WTC11 (cell line): ENCODE measurements at places on chromosomes 3 and 15.

DNA sequence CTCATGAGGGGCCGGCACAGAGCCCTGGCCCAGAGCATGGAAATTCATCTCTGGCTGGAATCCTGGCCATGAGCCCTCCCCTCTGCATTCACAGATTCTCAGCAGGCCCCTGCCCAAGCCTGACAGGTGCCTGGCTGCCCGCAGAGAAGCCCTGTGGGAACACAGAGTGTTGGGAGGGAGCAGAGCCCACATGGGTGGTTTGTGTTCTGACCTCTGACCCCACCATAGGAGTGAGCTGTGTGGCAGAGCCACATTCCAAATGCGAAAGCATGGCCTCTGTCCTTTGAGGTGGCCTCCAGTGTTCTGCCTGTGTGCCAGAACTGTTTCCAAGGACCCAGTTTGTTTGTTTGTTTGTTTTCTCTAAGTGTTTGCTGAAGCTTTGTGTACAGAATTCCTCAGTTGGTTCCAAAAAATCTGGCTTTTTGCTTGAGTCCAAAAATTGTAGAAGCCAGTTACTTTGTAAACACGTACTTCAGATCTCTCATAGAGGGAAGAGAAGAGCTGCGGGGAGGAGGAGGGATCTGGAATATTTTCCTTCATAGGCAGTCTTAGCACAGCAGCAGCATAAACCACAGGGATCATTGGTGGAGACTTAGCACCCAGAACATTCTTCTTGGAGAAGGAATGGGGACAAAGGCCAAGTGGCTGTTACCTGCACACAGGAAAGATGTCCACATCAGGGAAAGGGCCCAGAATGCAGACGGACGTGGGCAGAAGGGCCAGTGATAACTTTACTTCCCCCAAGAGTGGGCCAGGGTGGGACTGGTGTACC, 36.0 kb downstream of the GRAMD2A start:
- DNase-seq: no peak

DNA sequence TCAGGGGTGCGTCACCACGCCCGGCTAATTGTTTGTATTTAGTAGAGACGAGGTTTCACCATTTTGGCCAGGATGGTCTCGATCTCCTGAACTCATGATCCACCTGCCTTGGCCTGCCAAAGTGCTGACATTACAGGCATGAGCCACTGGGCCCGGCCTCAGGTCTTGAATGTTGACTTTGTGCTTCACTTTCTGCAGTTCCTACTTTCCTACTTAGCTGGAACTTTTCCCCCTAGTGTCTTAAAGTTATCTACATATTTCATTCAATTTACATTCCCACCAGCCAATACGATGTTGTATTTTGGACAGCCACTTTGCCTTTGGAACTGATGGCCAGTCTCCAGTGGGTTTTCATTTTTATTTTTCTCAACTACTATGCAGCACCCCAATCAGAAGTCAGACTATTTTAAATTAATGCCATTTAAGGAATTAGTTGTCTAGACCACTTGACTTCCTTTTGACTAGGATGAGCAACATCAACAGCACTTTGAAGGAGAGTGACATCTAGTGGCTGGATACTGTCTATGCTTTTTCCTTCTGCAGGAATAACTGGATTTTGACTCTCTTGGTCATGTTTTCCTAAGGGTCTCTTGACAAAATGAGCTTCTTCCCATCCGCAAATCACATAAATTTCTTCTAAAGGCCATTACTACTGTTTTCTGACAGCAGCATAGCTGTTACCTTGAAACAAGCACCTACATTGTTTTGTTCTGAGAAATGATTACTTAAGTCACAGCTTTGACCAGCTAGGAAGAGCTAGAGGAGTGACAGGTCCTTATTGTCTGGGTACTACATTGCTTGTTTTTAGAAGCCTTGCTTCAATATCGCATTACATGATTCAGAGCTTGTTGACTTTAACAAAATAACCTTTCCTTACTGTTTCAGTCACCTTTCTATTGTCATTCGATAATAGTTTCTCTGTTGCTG, 140.2 kb downstream of the ITPR1 start:
- DNase-seq: no peak

DNA sequence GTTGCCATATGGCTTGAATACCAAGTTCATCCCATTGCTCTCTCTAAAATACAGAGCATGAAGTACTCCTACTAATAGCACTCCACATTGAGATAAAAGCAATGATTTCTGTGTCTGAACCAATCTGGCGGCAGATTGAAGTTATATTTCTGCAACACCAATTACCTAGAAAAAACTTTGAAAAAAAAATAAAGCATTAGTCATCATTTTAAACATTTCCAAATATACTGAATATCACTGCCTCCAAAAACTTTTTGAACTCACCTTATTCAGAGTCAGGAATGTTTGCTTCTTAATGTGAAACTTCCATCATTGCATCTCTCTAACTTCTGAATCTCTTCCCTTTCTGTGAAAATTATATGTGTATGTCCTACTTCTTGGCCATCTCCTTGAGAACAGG, 540.5 kb downstream of the GRM7 start:
- no peak for DNase-seq

DNA sequence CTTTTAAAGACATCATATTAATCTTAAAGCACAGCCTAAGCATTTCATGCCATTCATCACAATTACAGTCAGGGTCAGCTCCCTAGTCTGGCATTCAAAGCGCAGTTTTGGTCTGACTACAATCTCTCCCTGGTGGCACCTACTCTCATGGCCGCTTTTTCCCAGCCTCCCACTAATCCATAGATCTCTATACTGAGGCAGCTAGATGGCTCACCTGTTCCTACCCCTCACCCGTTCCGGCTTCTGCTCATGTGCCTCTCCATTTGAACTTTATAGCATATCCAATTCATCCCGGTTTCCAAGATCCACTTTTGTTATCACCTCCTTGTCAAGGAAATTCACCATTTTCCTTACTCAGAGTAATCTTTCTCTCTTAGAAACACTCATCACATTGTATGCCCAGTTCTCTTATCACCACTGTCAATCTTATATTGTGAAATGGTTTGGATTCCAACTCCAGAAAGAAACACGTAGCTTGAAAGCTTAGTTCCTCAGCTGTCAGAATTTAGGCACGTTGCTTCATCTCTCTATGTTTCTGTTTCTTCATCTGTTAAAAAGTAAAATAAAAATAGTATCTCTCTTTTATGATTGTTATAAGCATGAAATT, 220.0 kb upstream of the UBE2E2 start:
- DNase-seq: no peak

DNA sequence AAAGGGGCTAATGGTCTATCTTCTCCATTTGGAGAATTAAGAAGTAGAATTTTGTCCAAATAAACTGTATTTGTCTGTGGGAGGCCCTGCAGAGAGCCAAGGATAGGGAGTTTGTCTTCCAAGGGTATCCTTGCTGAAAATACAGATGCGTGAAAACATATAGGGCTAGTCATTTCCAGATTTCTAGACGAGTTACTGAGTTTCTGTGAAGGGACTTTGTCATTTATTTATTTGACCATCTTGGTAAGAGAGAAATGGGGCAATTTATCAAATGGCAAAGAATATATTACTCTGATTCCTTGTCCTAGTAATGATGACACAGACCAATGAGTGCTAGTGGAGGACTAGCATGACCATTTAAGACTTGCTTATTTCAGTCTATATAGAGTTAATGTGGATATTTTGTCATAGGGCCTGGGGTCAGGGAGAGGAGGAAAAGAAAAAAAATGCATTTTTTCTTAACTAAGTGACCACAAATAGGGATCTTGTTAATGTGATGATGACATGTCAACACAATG, 376.6 kb upstream of the ONECUT1 start:
- no peak for DNase-seq

- no peak for DNase-seq
These were observed 81.0 kb downstream of the CGGBP1 start for GRCh38 chr3:87977765-87978164.
